T-helper 17 cell (primary cell): ENCODE measurements at places on chromosomes 2 and 18. TPM values are rescaled to one million over a fixed set of nuclear protein-coding genes. Genes with fewer than 3 reads are reported as not detected.

DNA sequence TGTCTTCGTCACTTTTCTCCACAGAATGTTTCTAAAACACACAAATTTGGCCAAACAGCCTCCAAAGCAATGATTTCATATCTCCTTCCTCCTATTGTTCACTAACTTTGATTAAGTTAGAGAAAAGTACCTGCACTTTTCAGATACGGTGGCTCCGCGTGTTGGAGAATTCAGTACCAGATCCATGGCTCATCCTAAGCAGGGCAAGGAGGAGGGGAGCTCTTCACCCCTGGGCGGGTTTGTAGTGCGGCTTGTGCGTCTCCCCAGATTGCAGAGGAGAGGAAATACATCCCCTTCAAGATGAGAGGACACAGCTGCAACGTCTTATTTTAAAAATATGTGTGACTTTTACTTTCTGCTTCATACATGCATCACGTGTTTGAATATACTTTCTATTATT, 333.0 kb downstream of the AGAP1 start:
- H3K27ac ChIP-seq = no peak overlapping the region
- H3K27me3 ChIP-seq = peaks cover 16% of the 10 kb centered on the region
- no peak overlapping the region for H3K4me3 ChIP-seq
- H3K4me1 ChIP-seq = no peaks in the 10 kb centered on the region

UGT1A4 gene
- not detected for total RNA-seq

DNA sequence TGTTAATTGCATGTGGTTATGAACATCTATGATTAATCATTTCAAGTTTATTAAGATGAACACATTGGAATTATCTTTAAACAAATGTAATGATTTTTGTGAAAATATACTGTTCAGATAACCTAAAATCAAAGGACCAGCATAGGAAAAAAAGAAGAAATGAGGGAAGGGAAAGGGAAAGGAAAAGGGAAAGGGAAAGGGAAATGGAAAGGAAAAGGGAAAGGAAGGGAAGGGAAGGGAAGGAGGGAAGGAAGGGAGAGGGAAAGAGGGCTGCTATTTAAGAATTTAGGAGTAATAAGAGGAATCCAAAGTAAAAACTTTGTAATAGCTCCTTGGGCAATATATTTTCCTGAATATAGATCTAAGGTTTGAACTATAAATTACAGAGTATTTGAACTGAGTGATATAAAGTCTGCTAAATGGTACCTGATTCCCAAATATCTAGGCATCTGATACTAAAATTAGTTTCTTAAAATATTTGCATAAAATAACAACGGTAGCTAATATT, 726.3 kb downstream of the EPHA4 start:
- no peak for DNase-seq
- H3K4me3 ChIP-seq = no peak overlapping the region
- H3K4me1 ChIP-seq = no peaks in the 10 kb centered on the region

GRCh38 chr2:126766295-126766968, 110.5 kb downstream of the GYPC start:
- peaks cover 10% of the 10 kb centered on the region for H3K36me3 ChIP-seq
- H3K27ac ChIP-seq = peak overlapping the region; percentile 32
- peaks cover 46% of the 10 kb centered on the region for H3K4me1 ChIP-seq
- no peaks in the 10 kb centered on the region for H3K27me3 ChIP-seq
- H3K4me3 ChIP-seq = peak overlapping the region; percentile 49
- no peak for DNase-seq

- no peak overlapping the region for H3K4me3 ChIP-seq
- DNase-seq = no peak
Observed at GRCh38 chr2:241750076-241750840, 15.8 kb downstream of the D2HGDH start.

DNA sequence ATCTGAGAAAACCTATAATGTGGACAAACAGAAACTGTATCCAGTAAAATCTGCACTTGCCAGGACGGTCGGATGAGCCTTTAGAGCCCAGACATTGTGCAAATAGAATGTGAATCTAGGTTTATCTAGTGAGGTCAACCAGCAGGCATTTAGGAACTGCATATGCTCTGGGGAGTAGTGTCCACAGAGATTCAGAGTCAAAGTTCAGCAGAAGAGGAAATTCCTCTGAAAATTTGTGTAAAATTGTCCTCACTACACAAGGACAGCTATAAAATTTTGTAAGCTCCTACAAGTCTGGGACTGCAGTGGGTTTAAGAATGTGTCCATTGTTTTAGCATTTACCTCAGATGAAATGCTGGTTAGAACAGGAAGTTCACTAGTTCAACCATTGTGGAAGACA, 9.8 kb upstream of the NDUFV2 start:
- H3K4me3 ChIP-seq = no peak overlapping the region
- H3K27ac ChIP-seq = peak overlapping the region; percentile 99
- peaks cover 52% of the 10 kb centered on the region for H3K4me1 ChIP-seq
- DNase-seq = no peak
- no peaks in the 10 kb centered on the region for H3K27me3 ChIP-seq
- H3K36me3 ChIP-seq = peaks cover 4% of the 10 kb centered on the region
